PC-9 (cell line): ENCODE measurements at places on chromosomes 5 and 9.

DNA sequence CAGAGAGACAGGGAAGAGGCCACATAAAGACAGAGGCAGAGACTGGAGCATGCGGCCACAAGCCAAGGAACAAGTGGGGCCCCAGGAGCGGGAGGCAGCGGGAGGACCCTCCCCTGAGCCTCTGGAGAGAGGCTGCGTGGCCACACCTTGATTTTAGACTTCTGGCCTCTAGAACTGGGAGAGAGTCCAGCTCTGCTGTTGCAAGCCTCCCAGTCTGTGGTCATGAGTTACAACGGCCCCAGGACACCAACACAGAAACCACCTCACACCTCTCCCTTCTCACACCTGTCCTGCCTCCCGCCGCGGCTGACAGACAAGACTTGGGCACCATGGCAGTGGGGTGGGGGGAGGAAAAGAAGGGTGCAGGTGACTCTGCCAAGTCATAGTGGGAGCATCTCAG, 2.2 kb downstream of the INPP5E start:
- no peak for DNase-seq

- no peak for DNase-seq
Measured at GRCh38 chr5:4207486-4207885, 611.9 kb downstream of the IRX1 start.

DNA sequence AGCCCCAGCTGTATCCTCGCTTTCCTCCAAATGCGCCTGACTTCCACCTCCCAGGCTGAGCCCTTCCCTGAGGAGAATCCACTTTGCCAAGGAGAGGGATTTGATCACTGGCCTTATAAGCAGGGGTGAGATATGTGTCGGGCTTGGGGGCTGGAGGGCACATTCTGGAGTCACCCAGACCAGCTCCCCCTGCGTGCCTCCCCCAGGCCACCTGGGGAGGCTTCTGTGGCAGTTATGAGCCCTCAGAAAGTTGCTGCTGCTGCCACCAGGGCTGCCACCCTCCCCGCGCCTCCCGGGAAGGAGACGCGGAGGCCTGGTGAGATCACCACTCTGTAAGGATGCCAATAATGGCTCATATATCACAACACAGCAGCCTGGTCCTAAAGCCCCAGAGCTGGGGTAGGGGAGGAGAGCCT, 211.5 kb downstream of the PAPPA start:
- peak; percentile 5 for DNase-seq

DNA sequence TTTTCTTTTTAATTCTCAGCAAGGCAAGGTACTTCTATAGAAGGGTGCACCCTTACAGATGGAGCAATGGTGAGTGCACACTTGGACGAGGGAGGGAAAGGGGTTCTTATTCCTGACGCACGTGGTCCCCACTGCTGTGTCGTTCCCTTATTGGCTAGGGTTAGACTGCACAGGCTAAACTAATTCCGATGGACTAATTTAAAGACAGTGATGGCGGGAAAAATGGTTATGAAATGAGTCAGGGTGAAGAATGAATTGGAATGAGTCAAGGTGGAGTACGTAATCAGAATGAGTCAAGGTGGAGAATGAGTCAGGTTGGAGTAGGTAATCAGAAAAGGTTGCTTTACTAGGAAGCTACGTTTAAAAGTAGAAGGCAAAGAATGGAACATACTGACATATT, 2.1 kb upstream of the HMGCS1 start:
- DNase-seq, result peak; percentile 42

DNA sequence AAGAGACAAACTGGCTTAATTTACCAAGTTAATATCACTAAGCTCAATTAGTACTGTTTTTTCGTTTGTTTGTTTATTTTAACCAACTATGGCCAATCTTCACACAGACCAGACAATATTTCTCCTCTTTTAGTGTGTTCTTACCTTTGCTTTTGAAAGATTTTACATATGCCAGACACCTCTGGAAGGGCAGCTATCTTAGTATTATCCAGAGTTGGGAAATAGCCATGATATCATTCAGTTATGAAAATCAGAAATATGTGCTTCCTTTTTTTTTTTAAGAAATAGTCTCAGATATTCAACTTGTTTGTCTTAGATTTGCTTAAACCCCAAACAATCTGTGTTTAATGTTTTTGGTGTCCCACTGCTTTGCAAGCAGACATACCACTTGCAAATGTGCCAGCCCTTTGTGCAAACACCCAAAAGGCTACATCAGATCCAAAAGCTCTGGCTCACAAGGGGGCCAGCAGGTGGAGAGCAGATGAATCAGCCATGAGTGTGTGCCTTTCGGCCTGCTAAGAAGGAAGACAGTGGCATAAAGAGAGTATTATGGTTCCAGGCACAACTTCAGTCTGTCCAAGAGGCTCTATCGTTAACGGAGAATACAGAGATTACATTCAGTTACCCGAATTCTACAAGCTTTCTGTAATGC, 147.6 kb downstream of the EFNA5 start:
- DNase-seq, result no peak
